ENCODE measurements at places on chromosomes 13 and 19.

- DNase-seq, result peak; percentile 7
Observed at GRCh38 chr13:101190337-101190736, 226.0 kb downstream of the NALCN start.

DNA sequence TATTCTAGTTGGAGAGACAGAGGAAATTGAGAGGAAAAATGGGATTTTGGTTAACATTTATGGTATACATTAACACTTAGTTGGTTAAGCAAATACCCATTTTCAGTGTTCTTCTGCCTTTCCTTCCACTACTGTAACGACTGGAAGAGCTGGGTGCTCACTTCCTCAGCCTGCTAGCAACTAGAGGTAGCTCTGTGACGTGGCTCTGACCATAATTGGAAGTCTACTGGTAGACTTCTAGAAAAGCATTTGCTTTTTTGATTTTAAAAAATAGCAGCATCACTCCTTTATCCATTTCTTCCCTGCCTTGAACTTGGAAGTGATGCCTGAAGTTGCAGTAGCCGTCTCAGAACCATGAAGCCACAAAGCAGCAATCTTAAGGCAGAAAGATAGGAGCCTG, 15.9 kb downstream of the NHLRC3 start:
- DNase-seq, result no peak

GRCh38 chr19:2774083-2774679, 8.9 kb downstream of the SGTA start:
- DNase-seq, result no peak

DNA sequence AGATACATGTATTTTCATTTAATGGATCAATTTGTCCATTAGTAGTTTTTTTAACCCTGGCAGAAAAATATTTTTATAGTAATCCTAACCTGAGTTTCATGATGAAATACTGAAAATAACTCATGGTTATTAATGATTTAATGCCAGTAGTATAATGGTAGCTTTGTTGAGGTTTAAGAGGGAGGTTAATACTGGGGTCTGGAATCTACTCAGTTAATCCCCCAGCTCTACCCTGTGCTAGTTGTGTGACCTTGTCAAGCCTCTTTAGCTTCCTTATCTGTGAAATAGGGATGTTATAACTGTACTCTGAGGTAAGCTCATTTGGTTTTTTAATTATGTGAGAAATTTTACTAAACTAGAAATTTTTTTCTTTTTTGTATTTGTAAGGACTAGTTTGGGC, 122.5 kb downstream of the TDRD3 start:
- no peak for DNase-seq

DNA sequence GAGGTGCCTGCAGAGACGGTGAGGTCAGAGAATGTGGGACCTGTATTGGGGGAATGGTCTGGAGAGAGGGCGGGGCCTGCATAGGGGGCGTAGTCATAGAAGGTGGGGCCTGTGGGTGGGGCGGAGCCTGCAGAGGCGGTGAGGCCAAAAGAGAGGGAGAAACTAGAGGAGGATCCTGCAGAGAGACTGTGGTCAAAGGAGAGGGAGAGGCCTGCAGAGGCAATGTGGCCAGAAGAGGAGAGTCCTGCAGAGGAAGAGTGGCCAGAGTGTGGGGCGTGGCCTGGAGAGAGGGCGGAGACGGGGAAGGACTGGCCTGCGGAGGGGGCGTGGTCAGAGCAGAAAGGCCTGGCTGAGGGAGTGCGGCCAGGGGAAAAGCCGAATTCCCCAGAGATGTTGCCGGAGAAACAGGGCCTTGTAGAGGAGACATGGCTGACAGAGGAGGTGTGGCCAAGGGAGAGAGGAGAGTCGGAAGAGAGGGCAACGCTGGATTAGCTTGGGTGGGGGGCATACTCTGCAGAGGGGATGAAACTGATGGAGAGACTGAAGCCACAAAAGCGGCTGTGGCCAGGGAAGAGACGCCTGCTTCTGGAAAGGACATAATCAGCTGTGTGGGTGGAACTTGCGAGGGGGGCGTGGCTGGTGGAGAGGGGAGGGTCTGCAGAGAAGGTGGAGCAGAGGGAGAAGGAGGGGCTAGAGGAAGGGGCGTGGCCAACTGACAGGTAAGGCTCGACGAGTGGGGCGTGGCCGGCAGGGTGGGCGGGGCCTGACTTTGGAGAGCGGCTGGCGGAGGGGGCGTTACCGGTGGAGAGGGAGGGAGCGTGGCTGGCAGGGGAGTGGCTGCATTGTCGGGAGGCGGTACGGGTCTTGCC, 2.5 kb downstream of the PRR36 start:
- DNase-seq, result peak; percentile 74

DNA sequence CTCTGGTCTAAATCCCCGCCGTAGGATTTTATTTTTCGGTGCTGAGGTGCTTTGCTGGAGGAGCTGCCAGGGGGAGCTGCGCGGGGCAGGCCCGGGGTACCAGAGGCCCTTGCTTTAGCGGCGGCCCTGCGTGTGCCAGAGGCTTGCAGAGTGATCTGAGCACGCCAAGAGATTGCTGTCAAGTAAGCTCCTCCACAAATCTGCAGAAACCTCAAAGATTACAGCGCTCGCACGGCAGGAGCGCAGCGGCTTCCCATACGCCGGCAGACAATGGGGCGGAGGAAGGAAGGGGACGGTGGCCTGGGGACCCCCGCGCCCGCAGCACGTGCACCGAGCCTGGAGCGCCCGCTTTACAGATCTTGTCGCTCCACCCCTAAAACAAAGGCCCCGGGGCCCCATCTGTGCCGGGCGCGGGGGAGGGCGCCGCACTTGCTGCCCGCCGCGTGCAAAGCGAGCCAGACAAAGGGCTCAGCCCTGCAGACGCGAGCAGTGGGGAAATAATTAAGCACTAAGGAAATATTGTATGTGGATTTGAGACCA, 9.1 kb upstream of the C19orf12 start:
- DNase-seq, result no peak

DNA sequence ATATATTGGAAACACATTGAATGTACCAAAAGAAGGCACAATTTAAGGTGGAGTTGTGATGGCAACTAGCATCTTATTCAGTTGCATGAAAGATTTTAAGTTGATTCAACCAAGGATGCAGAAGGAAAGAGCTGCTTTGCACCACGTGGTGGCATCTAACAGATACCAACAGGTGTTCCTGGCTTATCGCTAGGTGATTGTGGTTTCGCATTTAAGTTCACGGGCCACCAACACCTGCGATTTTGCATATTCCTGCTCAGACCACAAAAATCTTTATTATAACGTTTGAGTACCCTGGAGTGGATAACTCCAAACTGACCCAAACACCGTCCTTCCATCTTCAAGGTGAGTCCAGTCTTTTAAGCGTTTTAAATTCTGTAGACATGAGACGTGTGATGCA, 45.3 kb downstream of the RGCC start:
- no peak for DNase-seq

DNA sequence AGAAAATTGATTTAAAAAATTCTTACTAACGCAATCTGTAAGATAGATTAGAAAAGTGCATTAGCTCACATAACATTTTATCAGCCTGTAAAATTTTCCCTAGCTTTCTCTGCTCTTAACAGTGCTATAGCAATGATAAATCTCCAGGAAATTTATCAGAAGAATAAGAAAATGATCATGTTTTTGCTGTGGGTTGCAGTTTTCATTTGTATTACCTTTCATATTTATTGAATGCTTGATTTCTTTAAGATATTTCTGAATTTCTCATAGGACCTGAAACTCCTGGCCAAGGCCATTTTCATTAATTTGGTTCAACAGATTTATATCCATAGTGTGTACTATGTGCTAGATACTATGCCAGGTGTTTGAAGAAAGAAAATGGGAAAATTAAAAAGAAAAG, 130.3 kb upstream of the STARD13 start:
- DNase-seq, result no peak

- peak; percentile 53 for DNase-seq
Observed at GRCh38 chr13:47188802-47189201, 291.9 kb upstream of the HTR2A start.

DNA sequence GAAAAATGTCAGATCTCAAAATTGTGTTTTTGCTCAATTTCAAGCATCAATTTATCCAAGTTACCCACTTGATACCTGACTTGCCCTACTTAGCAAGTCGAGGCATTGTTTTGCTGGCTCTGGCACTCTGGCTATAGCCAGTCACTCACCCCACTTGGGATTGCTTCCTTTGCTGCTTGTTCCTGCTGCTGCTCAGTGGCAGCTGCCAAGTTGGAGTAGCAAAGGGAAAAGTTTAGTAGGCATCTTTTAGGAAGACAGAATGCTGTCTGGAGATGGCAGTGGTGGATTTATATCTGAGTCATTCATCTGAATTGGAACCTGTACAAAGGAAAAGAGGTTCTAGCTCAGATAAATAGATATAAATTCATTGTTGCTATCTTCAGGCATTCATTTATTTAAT, 41.2 kb downstream of the PCCA start:
- no peak for DNase-seq

GRCh38 chr13:33296793-33297425, 11.4 kb upstream of the STARD13 start:
- no peak for DNase-seq

- no peak for DNase-seq
Observed at GRCh38 chr13:29730253-29730652, 120.2 kb downstream of the UBL3 start.

GRCh38 chr13:63696055-63696454, 2280.4 kb upstream of the PCDH20 start:
- DNase-seq, result peak; percentile 27

GRCh38 chr13:60691268-60691667, 294.2 kb downstream of the TDRD3 start:
- DNase-seq, result no peak

- DNase-seq, result no peak
Observed at GRCh38 chr19:9901642-9902041, 34.7 kb downstream of the OLFM2 start.

GRCh38 chr13:98097749-98098148, 45.1 kb upstream of the FARP1 start:
- no peak for DNase-seq

- no peak for DNase-seq
Observed at GRCh38 chr19:44590245-44591059, 22.9 kb upstream of the IGSF23 start.

GRCh38 chr19:47637550-47637949, 28.6 kb downstream of the BICRA start:
- DNase-seq, result peak; percentile 30

DNA sequence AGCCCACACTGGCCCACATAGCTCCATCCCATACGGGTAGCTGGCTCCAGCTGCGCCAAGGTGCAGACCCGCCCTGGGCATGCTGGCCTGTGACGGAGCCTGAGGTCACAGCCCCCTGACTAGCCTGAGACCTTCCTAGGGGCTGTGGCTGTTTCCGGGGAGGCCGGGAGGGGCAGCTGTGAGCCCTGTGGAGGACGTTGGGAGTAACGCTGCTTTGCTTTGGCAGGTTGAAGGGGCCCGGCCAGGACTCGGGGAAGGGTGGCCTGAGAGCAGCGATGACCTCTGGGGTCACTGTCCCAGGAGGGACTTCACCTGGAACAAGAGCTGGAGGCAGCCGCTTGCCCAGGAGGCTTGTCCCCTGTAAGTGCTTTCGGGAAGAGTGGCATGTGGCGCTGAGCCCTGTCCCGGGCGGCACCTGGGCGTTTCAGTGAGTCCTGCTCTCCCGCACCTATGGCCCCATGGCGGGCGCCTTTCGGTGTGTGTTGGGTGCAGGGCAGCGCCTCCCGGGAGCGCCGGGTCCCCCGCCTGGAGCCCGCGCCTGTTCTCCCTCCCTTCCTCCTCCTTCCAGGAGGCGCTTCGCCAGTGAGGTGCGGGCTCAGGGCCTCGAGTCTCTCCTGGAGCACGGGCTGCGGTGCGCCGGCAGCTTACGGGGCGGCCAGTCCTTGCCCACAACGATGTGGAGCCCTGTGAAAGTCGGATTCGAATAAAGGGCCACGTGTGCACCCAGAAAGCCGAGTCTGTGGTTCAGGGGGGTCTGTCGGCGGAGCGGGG, 1.1 kb upstream of the FAM174C start:
- no peak for DNase-seq

DNA sequence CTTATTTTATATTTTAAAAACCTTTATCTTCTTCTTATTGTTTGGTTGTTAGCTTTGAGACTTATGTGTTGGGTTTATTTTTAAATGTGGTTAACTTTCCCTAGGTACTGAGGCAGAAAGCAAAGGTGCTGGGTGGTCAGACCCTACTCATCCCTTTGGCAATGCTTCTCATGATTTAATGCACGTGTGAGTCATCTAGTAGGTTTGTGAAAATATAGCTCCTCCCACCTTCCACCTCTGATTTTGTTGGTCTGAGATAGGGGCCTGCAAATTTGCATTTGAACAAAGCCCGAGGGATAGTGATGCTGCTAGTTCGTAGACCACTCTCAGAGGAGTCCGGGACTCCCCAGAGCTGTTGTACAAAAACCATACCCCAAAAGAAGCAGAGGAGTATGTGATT, 771.3 kb upstream of the ARGLU1 start:
- no peak for DNase-seq

GRCh38 chr19:49422407-49423070, 702 bp downstream of the PTH2 start:
- DNase-seq, result no peak

GRCh38 chr19:1324806-1325567, 39.3 kb downstream of the EFNA2 start:
- DNase-seq, result peak; percentile 31
